Stimulated activated CD4-positive, alpha-beta T cell treated with anti-CD3 and anti-CD28 coated beads, Interleukin-4, amount 100 ng/mL, for 48 hours (primary cell): ENCODE measurements at places on chromosomes 13 and 19.
A peak's percentile ranks its signal among the peaks of the same experiment; 100 is the strongest.

DNA sequence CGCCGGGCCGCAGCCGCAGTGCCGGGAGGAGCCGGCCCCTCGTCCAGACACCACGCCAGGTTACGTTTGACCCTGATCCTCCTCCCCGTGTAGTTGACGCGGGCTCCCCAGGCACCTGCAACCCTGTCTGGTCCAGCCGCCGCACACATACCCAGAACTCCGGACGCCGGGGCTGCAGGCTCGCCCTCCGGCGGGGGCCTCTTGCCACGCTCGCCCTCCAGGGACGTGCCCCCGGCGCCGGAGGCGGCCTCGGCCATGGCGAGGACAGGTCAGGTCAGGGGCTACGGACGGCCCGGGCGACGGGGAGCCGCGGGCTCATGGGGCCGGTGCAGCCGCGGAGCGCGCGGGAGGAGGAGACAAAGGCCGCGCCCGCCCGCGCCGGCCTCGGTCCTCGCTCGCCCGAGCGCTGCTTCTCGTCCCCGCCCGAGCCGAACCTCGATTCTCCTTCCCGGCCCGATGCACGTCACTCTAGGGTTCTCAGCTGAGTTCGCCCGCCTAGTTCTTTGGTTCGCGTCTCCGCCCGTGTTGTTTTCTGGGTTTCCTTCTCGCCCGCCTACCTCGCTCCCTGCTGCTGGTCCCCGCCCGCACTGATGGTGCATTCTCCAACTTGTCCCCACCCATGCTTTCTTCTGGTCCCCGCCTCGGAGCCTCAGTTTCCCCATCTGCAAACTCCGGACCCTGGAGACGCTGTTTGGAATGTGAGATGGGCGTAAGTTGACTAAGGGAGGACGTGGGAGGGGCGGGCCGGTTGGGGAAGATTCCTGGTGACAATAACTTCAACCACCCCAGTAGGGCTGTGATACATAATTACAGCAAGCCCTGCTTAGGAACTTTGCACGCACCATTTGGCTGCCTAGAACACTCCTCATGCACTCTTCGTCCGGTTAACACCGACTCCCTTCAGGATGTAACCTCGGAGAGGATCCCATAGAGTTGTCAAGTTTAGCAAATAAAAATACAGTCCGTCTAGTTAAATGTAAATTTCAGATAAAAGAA is at the start of gene ANO8:
Gene ANO8 (minus strand): TSS at position 442 of the 996 bp plus-strand sequence. CDS start 185 bp downstream, at position 257.
- peak; percentile 98 for DNase-seq

DNA sequence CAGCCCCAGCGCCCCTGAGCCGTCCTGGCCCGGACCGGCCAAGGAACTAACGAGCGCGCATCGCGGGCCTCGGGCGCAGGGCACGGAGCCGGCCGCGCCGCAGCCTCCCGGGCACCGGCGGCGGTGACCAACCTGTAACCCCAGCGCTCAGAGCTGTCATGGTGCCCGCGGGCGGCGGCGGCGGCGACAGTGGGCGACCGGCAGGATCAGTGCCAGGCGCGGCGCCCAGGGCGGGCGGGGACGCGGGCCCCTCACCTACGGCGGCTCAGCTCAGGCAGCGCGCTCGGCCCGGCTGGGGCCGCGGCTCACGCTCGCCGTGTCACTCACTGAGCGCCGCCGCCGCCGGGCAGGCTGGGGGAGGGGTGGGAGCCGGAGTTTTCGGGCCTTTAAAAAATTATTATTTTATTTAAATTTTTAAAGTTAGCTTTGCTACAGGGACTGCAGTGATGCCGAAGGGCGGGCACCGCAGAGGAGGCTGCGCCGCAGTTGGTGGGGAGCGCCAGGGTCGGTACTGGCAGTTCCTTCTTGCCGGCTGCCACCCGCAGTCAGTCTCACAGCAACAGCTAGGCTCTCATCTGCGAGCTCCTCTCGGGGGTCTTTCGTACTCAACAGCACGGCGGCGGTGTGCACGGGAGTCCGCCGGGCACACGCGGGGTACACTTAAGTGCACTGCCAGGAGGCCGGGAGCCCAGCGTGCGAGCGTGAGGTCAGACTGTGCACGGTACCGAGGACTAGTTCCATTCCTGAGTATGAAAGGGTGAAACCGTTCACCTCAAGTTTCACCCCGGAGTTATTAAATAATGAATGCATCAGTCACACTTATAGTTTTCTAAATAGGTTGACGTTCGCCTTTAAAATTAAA is at the start of gene NALCN:
Gene NALCN (minus strand): TSS at position 328 of the 862 bp plus-strand sequence. CDS start 17,382 bp downstream, outside the sequence.
- no peak for DNase-seq

GRCh38 chr13:43260999-43261398 is 237.6 kb downstream of the DNAJC15 start:
- no peak for DNase-seq

GRCh38 chr19:39408392-39409207 is 2.0 kb downstream of the ZFP36 start:
- DNase-seq, result no peak

GRCh38 chr13:67296511-67296910 is 66.4 kb upstream of the PCDH9 start:
- DNase-seq, result no peak

DNA sequence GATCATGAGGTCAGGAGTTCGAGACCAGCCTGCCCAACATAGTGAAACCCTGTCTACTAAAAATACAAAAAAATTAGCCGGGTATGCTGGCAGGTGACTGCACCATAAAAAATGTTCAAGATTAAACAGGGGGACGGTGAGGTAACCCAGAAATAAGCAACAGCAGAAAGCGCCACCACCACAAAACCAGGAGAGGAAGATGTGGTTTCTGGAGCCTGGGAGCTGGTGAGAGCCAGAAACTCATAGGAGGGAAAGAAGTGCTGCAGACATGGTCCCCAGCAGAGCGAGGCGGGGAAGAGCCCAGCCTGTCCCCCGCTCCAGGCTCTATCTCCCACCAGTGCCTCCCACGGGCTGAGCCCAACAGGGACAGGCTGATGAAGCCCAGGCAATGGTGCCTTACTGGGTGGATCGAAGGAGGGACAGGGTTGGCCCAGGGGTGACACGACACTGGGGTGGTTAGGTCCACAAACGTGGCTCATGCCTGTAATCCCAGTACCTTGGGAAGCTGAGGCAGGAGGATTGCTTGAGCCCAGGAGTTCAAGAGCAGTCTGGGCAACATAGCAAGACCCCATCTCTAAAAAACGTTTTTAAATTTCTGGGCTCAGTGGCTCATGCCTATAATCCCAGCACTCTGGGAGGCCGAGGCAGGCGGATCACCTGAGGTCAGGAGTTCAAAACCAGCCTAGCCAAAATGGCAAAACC is 19.0 kb downstream of the SPC24 start:
- DNase-seq, result no peak

DNA sequence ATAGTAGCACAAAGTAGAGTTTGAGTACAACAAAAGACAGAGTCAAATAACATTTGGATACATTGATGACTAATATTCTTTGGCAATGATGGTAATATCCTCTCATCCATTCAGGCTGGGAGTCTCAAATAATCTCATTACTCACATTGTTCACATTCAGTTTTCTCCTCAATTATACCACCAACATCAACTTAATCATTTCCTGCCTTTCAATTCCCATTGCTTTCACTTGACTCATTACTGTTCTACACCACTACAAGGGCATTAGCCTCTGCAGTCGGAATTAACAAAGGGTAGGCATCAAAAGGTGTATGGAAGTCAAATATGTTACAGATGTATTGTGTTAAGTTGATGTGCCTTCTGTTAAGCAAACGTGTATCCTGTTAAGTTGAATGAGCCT is 518.4 kb upstream of the SLITRK1 start:
- DNase-seq, result no peak

DNA sequence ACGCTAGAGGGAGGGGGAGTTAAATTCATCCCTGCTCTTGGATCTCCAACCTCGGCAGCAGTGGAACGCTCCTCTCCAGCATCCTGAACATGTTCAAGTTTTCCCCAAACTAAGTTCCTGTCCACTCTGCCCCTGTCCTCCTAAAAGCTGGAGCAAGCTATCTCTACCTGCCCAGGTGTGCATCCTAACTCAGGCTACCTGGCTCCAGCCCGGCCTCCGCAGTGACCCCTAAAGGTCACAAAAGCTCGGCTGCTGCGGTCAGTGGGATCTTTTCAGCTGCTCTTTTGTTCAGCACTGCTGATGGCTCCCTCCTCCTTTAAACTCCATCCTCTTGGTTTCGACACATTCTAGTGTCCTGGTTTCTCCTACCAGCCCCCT is 1.4 kb downstream of the DCUN1D2 start:
- no peak for DNase-seq

GRCh38 chr13:99995589-99996380 is 14.2 kb downstream of the ZIC2 start:
- no peak for DNase-seq
